ENCODE measurements at places on chromosomes 3 and 15.

DNA sequence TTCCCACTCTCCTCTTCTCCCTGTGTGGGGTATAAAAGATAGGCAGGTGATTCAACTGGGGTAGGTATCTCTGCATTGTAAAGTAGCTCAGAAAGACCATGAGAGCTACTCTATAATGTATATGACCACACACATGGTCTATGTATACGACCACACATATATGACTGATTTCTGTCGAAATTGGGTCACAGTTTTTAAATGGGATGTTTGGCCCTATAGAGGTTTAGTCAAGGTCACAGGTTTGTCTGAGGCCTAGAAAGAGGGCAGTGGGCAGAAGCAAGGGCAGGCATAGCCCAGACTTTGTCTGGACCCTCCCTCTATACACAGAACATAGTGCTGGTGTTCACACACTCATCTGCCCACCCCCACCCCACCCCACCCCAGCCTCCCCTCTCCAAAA lies 4.4 kb downstream of the LAMP3 start:
- no peak for DNase-seq

GRCh38 chr3:49658711-49659110 lies 15.4 kb upstream of the APEH start:
- DNase-seq, result no peak

GRCh38 chr3:46995901-46996562 lies 16.6 kb downstream of the NBEAL2 start:
- no peak for DNase-seq

DNA sequence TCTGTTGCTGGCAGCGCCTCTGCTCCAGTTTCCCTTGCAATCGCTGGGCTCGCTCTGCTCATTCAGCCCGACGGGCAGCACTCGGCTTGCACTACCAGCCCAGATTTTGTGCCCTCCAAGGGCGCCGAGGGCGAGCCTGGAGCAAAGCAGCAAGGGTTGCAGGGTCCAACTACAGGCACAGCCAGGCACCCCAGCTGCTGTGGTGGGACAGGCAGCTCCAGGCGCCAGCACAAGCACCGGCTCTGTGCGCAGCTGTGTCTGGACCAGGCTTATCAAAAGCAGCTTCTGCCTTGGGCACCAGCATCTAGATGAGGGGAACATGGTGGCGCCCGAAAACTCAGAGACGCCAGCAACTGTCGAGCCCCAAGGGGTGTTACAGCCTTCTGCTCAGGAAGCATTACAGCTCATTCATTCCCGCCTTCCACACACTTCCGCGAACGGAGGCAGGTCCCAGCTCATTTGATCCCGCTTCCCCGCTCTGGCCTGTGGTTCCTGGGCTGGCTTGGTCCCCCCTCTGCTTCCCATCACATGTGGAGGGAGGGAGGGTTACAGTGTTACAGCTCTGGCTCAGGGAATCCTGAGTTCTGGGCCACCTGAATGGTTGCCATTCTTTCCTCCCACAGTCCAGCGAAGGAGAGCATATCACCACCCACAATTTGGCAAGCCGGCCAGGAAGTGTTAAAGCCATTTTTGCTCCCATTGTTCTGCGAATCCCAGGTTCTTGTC lies 409.9 kb upstream of the ALCAM start:
- no peak for DNase-seq

DNA sequence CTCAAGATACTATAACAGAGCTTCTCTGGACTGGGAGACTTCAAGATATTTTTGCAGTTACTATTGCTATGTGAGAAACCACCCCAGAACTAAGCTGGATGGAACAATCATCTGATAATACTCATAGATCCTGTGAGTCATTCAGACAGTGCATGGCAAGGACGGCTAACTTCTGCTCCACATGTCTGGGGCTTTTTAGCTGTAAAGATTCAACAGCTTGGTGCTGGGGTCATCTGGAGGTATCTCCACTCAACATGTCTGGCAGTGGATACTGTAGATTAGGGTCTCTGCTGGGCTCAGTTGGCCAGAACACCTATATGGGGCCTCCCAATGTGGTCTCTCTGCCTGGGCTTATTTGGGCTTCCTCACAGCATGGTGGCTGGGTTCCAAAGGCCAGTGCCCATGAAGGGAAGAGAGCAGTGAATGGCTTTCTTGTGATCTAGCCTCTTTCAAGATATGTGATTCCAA lies 117.3 kb upstream of the SLC7A14 start:
- DNase-seq, result no peak

- DNase-seq, result no peak
Observed at GRCh38 chr3:101780661-101781060, 1.6 kb downstream of the NXPE3 start.

- no peak for DNase-seq
Observed at GRCh38 chr3:71978150-71978721, 193.3 kb upstream of the PROK2 start.

DNA sequence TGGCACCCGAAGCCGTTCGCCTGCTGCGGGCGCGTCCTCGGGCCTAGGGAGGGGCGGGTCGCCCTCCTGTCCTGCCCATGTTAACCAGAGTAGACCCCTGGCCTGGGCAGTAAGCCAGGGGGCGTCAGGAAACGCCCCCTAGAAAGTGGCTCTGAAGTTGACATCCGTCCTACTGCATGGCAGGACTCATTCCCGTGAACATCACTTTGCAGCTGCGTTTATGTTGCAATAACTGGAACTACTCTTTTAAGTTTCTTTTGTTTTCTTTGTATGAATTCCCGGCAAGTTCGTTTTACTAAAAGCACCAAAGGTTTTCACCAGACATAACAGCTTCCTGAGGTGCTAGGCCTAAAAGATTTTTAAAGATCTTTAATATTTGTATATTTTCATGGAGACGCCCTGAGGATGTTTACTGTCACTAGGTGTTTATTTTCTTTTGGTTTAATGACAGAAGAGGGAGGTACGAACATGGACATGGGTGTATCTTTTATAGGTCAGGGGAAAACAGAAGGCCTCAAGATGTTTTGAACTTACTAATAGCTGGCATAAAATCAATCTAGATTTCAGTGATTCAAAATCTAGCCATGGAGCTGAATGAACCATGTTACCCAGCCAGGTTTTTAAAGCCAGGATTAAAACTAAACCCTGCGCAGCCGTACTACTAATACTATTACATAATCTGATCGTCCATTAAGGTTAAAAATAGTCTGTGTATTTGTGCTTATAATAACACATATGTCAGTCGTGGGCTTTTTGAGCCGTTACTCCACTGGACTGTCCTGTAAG lies 1.0 kb downstream of the C15orf61 start:
- DNase-seq, result peak; percentile 58

GRCh38 chr3:56610669-56611335 lies 53.8 kb downstream of the CCDC66 start:
- no peak for DNase-seq

All from KBM-7 (cell line).